Right kidney (tissue), 9 donors: ENCODE measurements at places on chromosomes 1 and 21.

- DNase-seq: peak; percentile 24
Measured at GRCh38 chr1:228867951-228868730, 132.9 kb downstream of the RHOU start.

GRCh38 chr1:166185526-166185925 lies 18.7 kb upstream of the FAM78B start:
- no peak for DNase-seq

DNA sequence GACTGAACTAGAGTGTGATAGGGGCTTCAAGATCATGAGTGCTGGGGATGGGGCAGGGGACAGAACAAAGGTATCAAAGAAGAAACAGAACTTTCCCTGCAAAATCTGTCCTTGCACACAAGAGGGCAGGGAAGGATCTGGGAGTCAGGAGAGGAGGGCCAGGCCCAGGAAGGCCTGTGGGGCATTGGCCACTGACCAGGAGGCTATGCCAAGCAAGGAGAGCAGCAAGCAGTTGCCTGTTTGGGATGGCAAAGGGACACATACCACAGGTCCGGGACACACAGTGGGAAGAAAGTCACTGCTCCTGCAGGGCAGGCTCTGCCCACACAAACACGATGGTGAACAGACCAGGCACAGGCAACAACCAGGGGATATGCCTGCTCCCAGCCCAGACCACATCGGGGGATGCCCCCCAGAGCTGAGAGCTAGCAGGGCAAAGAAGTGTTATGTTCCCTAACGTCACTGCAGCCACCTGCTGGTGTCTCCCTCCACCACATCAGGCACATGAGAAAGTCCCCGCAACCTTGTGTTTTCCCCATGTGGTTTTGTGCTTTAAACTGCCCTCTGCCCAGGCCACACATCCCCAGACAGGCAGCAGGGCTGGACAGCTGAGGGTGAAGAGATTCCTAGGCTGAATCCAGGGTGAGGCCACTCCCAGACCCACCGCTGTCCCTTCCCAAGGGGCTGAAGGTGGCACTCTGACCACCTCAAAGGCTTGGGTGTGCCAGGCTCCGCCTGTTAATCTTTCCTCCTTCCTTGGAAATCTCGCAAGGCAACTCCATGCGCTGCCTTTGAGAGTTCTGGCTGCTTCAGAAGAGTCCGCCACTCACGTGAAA lies 53.6 kb downstream of the KIF21B start:
- no peak for DNase-seq

GRCh38 chr1:161886589-161886988 lies 120.5 kb downstream of the ATF6 start:
- DNase-seq: no peak

DNA sequence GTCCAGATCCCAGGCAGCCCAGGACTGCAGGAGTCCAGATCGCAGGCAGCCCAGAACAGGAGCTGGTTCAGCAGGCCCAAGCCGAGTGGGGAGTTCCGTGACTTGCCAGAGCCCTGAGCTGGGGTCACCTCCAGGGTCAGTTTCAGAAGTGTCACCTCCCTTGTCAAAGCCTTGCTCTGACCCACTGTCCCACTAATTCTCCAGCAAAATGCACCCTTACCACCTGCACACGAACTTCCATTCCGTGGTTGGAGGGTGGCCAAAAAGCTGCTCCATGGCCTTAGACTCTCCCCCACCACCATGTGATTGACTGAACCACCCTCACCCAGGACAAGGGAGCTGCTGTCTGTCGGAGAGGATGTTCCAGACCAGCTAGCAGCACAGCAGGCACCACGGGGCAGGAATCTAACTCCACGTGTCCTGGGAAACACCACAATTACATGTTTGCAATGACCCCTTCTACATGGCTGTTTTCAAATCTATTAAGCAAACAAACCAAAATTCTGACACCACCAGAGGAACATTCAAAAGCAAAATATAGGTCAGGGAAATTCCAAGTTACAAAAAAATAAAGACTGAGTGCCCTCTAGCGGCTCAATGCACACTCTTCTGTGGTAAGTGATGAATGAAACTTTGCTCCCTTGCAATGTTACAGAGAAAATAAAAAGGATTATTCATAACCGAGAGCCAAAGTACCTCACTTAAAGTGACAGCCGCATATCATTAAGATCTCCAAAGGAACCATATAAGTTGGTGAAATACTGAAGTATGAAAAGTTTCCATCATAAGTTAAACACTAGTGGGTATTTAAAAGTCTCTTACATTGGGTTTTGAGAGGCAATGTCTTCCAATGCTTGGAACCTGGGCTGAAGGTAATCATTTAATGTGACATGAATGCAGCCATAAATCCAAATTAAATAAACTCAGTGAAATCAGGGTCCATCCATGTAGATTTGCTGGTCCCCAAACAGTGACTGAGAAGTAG lies 76.3 kb downstream of the NPHP4 start:
- DNase-seq: peak; percentile 23

GRCh38 chr1:204763773-204764427 lies 78.4 kb upstream of the LRRN2 start:
- peak; percentile 45 for DNase-seq

- peak; percentile 99 for DNase-seq
Measured at GRCh38 chr1:35557118-35557610, at the start of gene KIAA0319L. KIAA0319L (minus strand) TSS chr1:35557403; CDS start chr1:35554491, 2,912 bp downstream.

DNA sequence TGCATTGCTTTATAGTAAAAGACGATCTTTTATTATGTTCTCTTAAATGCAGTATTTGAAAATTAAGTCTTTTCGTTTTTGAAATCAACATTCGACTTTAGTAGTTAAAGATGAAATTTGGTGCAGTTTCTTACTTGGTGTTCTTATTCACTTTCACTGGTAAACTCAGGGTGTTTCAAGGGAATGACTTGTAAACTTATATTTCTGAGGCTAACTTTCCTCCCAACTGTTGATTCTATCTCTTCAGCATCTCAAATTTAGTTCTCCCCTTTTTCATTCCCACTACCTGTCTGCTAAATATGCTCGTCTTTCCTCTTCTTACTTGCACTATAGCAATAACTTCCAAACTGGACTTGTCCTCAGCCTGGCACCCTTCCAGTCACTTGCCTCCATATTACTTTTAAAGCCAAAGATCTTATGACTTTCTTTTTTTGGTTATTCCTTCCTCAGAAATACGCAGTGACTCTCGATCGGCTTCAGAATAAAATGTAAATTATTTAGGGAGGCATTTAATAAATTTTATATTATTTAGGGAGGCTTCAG lies 988 bp downstream of the SLC35A3 start:
- DNase-seq: no peak

GRCh38 chr1:150846473-150847146 lies 29.8 kb downstream of the ARNT start:
- DNase-seq: no peak

GRCh38 chr1:54297596-54298283 lies 97.8 kb downstream of the MRPL37 start:
- DNase-seq: no peak

GRCh38 chr1:212591922-212592321 lies 16.6 kb upstream of the ATF3 start:
- DNase-seq: no peak

DNA sequence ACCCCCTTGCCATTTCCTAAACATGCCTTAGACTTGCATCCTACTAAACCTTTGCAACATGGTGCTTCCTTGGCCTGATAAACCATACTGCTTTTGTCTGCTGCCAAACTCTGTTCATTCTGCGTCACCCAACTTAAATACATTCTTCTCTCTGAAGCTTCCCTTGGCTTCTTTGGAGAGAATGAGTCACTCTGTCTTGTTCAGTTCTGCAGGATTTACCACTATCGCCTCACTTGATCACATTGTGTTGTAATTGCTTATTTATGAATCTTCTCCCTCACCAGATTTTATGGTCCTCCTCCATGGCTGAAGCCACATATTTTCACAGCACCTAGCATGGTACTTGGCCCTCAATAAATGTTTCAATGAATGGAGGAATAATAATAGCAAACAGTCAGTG lies 21.7 kb upstream of the TUT4 start:
- DNase-seq: no peak

GRCh38 chr1:19651141-19651737 lies 7.1 kb downstream of the NBL1 start:
- no peak for DNase-seq

- no peak for DNase-seq
Measured at GRCh38 chr1:179831852-179832699, 45.5 kb downstream of the TOR1AIP2 start.

GRCh38 chr1:106960412-106960811 lies 96.1 kb upstream of the PRMT6 start:
- DNase-seq: no peak

DNA sequence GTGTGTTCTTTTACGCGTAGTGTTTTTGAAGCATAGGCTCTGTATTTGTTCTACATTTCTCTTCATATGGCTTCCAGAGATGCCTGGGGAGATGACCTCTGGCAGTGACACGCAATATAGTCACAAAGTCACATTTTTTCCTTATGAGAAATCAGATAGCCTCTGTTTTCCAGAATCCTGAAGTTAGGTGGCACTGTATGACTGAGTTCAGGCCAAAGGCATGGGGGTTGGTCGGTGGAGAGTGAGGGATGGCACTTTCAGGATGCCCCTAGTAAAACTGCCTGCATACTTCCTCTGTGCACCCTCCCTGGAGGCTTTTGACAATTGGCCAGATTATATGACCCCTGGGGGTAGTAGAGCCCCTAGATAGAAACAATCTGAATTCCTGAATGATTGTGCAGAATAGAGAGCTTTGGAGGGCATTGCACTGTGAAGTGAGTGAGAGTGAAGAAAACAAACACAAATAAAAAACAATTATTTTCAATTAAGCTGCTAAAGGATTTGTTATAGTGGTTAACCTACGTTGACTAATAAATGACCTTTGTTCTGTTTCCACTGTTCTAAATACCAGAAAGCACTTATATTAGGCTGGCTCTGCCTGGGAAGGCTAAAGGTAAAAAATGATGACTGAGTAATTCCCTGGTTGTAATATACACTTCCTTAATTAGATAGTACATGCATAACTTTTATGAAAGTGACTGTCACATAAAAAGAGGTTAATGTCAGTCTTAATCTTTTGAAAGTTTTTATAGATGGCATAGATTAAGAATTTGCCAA lies 1660.8 kb downstream of the PLA2G4A start:
- no peak for DNase-seq

- no peak for DNase-seq
Measured at GRCh38 chr1:32696041-32696440, 6.5 kb downstream of the SYNC start.

GRCh38 chr1:156899956-156900718 lies 6.6 kb downstream of the PEAR1 start:
- DNase-seq: no peak

DNA sequence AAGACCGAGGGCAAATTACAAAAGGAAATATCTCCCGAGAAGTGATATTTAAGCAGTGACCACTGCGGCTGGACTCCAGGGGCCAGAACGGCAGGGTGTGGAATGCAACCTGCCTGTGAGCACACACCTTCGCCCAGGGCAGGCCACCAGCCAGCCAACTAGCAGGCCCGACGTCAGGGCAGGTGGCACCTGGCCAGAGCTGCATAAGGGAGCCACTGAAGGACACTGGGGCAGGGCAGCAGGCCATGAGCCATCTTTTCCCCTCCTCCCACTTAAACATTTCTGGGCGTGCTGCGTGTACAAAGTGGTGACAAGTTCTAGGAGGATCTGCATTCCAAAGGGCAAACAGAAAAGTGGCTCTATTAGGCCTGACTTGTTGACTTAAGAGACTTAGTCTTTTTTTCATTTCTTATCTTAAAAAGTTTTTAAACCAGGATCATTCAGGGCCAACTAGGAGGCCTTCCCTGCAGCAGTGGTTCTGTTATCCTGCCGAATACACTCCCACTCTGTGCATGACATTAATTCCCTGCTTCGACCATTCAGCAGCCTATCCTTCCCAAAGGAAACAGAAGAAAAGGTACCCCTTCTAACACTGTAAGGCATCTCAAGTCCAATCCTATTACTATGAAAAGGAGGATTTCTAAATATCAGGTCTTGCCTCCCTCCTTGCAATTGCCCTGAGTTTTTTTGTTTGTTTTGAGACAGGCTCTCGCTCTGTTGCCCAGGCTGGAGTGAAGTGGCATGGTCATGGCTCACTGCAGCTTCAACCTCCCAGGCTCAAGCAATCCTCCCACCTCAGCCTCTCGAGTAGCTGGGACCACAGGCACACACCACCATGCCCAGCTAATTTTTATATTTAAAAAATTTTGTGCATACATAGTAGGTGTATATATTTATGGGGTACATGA lies 96.3 kb downstream of the BCAR3 start:
- no peak for DNase-seq

DNA sequence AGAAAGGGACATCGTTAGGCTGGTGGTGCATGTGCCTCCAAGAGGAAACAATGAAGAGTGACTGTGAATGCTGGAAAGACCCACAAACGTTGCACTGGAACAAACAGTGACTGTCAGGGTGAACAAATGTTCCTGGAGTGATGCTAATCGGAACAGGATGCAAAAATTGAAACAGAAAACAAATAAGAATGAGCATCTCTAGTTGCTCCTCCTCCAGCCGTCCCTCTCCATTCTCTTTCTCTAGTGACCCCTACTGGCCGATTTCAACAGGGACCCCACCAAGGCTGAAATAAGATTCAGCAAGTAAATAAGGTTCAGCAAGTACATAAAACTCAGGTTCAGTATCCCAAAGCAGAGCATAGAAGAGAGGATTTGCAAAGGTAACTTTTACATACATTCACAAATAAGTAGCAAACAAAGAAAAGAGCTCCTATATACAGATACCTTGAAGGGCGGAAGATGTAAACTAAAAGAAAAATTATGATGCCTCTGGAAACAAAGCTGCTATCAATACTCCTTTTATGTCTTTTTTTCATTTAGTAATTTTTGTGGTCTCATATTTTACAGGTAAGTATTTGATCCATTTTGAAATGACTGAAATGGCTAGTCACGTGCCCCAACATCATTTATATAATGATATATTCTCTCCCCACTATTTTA lies 836.1 kb upstream of the ADAMTS5 start:
- no peak for DNase-seq

GRCh38 chr1:17719874-17720273 lies 35.3 kb upstream of the ACTL8 start:
- no peak for DNase-seq

DNA sequence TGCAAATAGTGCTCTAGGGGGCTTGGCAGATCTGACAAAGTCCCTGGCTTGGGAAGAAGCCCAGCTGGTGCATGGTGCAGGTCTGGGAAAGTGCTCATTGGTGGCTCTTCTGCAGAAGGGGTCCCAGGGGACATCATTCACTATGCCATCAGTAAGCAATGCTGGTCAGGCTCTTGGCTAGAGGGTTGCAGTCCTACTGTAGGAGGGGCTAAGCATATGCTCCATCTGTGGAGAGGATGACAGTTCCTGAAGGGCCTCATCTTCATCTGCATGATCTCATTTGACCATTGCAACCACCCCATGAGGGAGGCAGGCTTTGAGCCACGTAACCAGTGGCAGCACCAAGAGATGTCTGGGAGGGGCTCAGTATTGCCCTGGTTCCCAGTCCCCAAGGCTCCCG lies 31.5 kb upstream of the VASH2 start:
- no peak for DNase-seq

- DNase-seq: no peak
Measured at GRCh38 chr1:157245823-157246222, 107.6 kb upstream of the ETV3 start.
